ENCODE measurements at places on chromosomes 1 and 21.
A peak's percentile ranks its signal among the peaks of the same experiment; 100 is the strongest.

GRCh38 chr1:30523055-30524020, 200.0 kb downstream of the MATN1 start:
- no peak for DNase-seq

GRCh38 chr1:152481869-152482664, 28.5 kb upstream of the LCE5A start:
- no peak for DNase-seq

DNA sequence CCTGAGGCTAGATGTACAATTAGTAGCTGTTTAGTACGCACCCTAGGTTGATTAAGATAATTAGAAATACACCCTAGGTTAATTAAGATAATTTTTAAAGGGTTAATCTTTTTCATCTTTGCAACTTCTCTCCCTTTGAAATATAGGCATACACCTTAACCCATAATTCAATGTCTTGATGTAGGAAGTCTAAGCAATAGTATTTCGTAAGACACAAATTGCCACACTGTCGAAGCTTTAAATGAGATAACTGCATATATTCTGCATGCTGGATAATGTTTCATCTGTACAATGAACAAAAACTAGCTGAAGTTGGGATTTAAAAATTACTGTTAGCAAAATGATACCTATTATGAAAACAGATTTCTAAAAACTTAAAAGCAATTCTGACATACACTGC, 122.9 kb downstream of the EVI5 start:
- no peak for DNase-seq

- no peak for DNase-seq
Measured at GRCh38 chr21:34219334-34220060, 144.3 kb upstream of the KCNE2 start.

DNA sequence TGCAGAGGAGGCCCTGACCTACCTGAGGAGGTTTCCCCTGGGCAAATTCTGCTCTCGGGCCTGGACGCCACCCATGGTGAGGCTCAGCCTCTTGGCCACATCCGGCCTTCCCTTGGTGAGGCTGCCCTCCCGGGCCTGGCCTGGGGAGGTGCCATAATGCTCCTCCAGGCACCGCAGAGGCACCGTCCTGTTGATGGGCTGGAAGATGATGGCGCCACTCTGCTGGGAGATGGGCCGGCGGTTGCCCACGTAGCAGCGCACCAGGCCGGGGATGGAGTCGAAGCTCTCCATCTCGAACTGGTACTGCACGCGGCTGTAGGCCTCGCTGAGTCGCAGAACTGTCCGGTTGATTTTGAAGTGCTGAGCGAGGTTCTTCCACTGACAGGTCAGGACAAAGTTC, 92.7 kb downstream of the BCAR3 start:
- DNase-seq: no peak

DNA sequence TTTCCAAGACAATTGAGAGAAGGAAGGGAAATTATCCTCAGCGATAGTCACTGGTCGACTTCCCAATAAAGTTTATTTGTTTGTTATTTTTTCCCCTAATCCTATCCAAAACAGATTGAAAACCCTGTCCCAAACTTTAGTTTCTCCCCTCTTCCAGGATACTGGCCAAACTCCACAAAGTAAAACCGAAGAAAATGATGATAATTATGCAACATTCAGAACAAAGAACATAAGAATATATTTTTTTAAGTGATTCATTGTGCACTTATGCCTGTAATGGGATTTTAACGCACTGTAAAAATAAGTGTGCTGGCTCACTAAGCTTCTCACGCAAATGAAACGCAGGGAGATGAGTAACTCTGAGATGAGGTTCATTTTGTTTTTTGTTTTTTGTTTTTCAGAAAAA, 6.0 kb downstream of the GLIS1 start:
- no peak for DNase-seq

DNA sequence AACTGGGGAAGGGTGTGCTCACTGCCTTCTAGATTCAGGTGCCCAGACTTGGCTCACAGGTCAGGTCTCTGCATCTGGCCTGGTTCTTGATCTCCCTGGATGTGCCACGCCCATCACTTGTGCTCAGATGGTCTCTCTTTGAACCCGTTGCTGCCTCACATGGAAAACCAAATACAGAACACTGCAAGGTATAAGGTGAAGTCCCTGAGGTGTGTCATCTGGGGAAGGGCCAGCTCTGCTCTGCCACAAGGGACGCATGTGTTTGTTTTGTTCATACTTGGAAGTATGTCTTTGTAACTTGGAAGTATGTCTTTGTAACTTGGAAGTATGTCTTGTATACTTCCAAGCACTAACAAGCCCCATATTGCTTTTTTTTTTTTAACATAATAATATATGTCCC, 13.4 kb upstream of the CRNN start:
- DNase-seq: no peak

DNA sequence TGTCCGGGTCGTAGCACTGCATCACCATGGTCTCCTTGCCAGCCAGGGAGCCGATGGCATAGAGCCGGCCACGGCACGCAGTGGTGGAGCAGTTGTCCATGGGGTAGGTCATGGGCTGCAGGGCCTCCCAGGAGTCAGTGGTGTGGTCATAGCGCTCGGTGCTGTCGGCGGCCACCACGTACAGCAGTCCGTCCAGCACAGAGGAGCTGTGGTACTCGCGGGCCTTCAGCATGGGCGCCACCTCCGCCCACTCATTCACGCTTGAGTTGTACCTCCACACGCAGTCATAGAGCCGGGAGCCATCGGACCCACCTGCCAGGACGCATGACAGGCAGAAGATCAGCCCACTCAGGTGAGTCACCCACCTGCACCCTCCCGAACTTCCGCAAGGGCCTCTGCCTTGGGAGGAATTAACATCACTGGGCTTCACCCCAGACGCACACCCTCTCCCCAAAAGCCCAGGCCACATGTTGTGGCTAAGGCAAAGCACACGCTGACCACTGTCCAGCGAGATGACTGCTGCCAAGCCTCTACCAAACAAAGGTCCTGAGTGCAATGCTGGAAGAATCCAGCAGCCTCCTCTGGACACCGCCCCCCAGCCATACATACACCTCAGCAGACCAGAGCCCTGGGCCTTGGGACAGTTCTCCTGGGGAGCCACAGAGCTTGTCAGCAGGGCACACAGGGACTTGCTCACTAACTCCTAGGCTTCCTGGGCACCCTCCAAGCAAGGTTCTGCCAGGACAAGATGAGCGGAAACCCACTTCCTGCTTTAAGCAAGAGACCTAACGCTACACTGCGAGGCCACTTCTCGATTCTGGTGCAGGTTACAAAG, 3.3 kb downstream of the KLHL21 start:
- DNase-seq: no peak

GRCh38 chr21:15063814-15064575, 805 bp downstream of the NRIP1 start:
- no peak for DNase-seq

DNA sequence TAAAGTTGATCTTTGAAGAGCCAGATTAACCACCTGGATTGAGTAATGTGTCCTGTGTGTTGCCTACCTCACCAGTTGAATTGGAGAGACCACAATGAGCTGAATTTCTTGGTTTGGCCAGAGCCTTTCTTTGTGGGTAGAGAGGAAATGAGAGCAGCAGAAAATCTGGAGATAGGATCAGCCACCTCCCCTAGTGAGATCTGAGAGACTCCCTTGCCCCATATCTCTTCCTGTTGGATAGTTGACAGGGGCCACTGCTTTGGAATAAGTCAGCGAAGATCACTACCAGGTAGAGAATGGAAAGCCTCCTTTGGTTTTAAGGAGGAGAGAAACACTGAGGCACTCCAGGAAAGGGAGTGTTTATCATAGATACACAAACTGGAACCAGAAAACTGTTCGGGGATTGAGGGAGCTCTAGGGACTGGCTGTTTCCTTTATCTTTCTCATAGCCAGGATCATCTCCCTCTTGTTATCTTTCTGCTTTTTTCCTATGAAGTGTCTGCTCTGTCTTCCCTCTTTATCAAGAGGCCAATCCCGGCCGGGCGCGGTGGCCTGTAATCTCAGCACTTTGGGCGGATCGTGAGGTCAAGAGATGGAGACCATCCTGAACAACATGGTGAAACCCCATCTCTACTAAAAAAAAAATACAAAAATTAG, 21.3 kb upstream of the ZNF326 start:
- DNase-seq: no peak

- DNase-seq: no peak
Measured at GRCh38 chr1:243471754-243472745, 216.2 kb downstream of the SDCCAG8 start.

DNA sequence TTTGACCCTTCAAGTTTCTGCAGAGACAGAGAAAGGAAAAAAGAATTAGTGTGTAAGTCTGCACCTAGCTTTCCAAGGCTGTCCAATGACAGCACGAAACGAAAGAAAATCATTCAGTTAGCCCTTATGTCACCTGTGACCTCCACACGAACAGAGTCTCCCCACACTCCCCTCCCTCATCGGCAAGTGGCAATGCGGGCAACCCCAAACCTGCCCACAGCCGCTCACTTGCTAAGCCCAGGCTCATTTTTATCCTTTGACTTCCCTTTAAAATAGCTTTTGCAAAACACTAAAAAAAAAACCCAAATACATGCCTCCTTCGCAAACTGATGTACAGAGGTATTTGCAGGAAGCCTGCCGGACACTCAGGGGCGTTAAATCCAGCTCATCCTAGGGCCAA, 10.3 kb downstream of the RCC2 start:
- DNase-seq: no peak

- DNase-seq: no peak
Measured at GRCh38 chr1:195799016-195799415, 809.2 kb downstream of the KCNT2 start.

GRCh38 chr1:51070011-51070410, 32.0 kb upstream of the C1orf185 start:
- peak; percentile 66 for DNase-seq

DNA sequence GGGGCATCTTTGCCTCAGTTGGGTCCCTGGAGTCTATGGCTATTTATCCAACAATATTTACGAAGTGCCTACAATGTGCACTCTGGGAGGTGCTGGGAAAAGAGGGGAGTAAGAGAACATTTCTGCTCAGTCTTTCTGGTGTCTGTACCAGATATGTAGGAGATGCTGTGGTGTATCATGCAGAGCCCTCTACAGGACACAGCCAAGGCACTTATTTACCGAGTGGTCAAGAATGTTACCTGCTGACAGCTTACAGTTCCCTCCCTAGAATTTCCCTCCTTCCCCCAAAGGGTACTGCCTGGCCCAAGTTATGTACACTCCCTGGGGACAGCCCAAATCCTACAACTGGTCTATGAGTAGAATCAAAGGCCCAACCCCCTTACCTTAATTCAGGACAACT, 177.7 kb downstream of the C1orf94 start:
- no peak for DNase-seq

GRCh38 chr1:203507759-203508158, 13.8 kb downstream of the OPTC start:
- DNase-seq: no peak

- no peak for DNase-seq
Measured at GRCh38 chr1:41713141-41713540, 205.6 kb downstream of the HIVEP3 start.

DNA sequence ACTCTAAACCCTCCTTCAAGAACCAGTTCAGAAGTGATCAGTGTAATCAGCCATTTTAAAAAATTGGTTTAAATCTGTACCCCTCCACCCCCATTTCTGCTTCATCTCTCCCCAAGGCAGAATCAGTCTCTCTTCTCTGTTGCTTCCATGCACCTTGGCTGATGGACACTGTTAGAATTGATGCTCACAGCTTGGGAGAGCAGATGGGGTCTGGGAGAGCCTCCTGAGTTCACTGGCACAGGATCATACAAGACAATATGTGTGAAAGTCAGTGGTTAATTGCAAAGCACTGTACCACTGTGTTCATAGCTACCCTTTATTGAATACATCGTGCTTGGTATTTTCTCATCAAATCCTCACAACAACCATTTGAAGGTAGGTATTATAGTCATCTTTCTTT, 140.9 kb downstream of the ROR1 start:
- no peak for DNase-seq

DNA sequence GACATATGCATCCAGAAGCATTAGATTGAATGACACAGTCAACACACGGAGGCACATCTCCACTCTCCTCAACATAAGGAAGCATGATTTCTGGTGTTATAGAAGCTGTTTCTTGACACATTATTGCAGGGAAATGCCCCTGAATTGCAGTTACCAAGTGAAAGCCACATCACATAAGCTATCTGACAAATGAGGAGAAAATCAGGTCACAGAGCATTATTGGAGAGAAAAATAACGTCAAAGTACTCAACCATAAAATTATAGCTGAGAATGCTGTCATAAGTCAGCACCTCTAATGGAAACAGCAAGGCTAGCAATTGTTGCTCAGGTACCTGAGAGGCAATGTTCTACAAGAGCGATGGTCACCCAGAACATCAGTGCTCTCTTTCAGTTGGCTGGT, 169.9 kb upstream of the PALMD start:
- no peak for DNase-seq

DNA sequence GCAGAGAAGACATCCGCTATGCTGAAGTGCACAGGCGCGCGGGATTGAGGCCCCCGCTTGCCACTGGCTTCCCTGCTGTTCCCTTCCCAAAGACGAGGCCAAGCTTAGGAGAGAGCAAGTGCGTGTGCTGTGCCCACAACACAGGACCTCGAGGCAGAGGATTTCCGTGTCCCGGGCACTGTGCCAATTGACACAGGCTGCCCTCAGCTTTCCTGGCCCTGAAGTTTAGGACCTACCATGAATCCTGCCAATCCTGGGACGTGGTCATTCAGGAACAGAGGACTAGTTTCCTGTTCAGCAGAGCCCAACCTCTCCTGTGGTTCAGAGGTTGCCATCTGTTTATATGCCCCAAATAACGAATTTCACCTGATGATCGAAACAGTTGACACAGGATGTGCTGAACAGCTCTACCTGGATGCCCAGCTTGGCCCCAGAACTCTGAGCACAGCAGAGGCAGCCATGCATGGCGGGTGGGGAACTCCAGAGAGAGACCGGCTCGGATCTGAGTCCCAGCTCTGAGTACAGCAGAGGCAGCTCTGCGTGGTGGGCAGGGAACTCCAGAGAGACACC, 22.0 kb downstream of the SLC37A1 start:
- no peak for DNase-seq

- no peak for DNase-seq
Measured at GRCh38 chr1:117828201-117828600, 101.2 kb downstream of the GDAP2 start.

DNA sequence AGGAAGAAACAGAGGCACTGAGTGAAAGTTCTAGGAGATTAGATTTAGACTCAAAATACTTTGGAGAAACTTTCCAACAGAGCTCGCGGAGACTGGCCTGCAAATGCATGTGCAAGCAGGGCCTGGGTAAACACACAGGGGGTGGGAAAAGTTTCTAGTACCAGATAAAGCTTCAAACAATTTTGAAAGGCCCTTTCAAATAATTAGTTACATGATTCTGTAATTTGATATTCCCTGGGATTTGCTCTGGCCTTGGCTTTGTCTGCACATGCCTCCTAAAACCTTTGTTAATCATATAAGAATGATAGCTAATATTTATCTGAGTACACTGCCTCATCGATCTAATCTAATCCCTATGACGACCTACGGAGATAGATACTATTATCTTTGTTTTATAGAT, 31.3 kb downstream of the VTCN1 start:
- DNase-seq: no peak

GRCh38 chr1:246631426-246631825, 65.2 kb downstream of the CNST start:
- no peak for DNase-seq
